ENCODE measurements at places on chromosomes 2 and 18.

- DNase-seq = no peak
These were observed 95.1 kb downstream of the MRO start for GRCh38 chr18:50724751-50725151.

DNA sequence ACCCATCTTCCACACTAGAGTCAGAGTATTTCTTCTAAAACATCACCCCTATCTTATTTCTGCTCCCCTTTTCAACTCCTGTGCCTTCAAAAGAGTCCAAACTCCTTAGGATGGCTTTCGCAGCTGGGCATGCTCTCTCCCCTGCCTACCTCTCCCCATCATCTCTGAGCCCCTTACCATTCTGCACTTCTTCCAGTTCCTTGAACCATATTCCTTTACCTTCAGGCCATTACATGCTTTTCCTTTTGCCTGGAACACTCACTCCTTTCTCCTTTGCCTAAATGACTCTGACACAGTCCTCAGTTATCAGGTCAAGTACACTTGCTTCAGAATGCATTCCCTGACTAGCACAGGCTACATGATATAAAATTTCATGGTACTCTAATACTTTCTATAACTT is 22.4 kb downstream of the APOB start:
- DNase-seq = no peak

DNA sequence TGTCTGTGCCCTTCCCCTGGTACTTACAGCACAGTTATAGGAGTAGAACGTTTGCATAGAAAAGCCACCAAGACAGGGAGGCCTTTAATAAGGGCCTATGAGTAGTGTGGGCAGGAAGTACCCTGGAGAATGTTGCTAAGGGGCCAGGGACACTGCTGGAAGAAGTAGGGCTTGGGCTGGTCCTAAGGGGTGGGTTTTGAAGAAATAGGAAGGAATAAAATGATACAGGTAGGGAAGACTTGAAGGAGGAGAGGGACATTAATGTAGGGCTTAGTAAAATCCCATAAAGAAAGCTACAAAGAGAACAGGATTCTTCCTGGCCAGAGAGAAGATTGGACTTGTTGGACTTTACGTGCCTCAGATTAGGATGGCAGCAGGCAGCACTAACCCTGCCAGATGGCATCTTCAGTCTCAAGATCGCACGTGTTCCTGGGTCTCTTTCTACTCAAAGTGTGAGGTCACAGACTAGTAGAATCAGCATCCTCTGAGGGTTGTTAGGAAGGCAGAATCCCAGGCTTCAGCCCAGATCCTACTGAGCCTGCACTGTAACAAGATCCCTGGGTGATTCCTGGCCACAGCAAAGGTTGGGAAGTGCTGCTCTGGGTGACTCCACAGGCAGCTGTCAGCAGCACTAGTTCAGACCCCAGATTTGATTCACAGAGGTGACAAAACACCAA is 39.2 kb downstream of the EPAS1 start:
- no peak for DNase-seq

DNA sequence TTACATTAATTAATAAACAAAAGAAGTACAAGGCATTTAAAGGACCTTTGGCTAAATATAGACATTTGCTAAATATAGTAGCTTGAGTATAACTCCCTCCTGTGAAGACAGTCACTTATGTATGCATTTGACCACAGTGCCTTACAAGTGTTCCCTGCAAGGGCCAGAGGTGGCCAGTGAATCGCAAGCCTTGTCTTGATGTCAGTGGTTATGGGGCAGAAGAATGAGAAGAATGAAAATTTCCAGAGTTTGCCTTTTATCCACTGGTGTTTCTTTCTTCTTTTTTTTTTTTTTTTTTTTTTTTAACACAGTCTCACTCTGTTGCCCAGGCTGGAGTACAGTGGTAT is 1.8 kb downstream of the LRRFIP1 start:
- no peak for DNase-seq

GRCh38 chr2:3433776-3434400 is 54.4 kb downstream of the TRAPPC12 start:
- no peak for DNase-seq

- no peak for DNase-seq
These were observed 31.4 kb downstream of the EIF2AK2 start for GRCh38 chr2:37125416-37125815.

- DNase-seq = no peak
These were observed 43.9 kb downstream of the SOX11 start for GRCh38 chr2:5736050-5736449.

GRCh38 chr2:110124038-110124825 is 8.6 kb upstream of the MALL start:
- no peak for DNase-seq

DNA sequence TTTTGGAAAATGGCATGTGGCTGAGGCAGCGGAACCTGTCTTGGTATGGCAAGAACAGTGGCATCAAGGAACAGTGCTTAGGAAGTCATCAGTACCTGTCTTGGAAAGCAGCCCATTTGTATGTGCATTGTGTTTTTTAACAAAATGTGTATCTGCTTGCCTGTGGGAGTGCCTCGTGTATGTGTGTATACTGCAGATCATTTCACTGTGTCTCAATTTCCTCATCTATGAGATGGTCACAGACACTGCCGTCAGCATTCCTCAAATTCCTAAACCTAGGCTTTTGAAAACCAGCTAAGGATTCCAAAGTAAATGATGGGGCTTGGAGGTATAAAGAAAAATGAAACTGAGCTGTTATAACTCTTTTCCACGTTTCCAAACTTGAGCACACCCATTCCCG is 441.3 kb downstream of the RND3 start:
- DNase-seq = no peak

GRCh38 chr2:37090019-37090477 is 5.7 kb downstream of the GPATCH11 start:
- DNase-seq = no peak

DNA sequence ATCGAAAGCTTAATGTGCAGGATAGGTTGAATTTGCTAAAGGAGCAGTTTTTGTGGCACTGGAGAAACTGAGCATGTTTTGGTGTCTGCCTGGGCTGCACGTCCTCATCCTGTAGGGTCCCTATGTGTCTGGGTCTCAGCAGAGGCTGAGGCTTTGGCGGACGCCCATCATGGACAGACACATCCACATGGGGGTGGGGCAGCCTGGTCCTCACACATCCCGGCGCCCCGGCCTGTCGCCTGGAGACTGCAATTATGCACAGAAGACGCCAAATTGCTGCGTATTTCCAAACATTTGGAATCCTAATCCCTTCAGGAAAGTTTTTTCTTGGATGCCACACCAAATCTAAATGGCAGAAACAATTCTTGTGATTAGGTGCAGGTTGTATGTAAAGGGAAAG is 128.2 kb upstream of the TWIST2 start:
- DNase-seq = no peak

GRCh38 chr2:238427435-238428162 is 872 bp downstream of the ASB1 start:
- no peak for DNase-seq

DNA sequence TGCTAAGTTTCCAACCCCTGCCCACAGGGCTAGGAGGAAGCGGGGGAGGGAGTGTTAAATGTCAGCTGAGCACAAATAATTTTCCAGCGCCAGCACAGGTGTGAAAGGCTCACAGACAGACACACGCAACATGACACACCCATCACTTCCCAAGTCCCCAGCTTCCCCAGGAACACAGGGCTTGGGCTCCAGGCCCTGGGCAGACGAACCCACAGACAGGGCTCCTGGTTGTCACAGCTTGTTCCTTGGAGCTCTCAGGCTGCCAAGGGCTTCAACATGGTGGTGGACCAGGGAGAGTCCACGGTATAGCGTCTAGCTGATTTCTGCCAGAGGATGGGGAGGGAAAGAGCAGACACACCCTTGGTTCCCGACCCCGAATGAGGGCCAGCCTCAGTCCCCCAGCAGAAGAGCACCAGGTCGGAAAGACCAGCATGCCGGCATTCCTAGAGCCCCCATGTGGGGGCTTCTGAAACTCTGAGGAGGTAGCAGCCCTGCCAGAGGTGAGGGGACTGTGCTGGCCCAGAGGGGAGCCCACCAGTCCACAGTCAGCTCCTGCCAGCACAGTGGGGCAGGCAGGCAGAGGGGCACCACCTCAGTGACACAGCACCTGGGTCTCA is 1.9 kb downstream of the DUSP2 start:
- DNase-seq = no peak

DNA sequence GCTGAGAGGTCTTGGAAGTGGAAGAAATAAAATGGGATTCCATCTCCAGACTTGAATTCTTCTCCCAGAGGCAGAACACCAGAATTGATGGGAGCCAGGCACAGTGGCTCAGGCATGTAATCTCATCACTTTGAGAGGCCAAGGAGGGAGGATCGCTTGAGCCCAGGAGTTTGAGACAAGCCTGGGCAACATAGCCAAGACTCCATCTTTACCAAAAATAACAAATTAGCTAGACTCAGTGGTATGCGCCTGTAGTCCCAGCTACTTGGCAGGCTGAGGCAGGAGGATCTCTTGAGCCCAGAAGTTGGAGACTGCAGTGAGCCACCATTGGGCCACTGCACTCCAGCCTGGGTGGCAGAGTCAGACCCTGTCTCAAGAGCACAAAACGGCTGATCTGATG is 144.3 kb downstream of the C1D start:
- no peak for DNase-seq

All from stimulated activated CD8-positive, alpha-beta memory T cell treated with anti-CD3 and anti-CD28 coated beads, Interleukin-2, amount 100 ng/mL, for 1 hour (primary cell).